Kasumi-1 (cell line): ENCODE measurements at places on chromosomes 2 and 18.

GRCh38 chr2:171469176-171469575, 35.1 kb downstream of the DCAF17 start:
- no peak for DNase-seq

- no peak for DNase-seq
Measured at GRCh38 chr18:45874491-45875184, 49.2 kb downstream of the SIGLEC15 start.

DNA sequence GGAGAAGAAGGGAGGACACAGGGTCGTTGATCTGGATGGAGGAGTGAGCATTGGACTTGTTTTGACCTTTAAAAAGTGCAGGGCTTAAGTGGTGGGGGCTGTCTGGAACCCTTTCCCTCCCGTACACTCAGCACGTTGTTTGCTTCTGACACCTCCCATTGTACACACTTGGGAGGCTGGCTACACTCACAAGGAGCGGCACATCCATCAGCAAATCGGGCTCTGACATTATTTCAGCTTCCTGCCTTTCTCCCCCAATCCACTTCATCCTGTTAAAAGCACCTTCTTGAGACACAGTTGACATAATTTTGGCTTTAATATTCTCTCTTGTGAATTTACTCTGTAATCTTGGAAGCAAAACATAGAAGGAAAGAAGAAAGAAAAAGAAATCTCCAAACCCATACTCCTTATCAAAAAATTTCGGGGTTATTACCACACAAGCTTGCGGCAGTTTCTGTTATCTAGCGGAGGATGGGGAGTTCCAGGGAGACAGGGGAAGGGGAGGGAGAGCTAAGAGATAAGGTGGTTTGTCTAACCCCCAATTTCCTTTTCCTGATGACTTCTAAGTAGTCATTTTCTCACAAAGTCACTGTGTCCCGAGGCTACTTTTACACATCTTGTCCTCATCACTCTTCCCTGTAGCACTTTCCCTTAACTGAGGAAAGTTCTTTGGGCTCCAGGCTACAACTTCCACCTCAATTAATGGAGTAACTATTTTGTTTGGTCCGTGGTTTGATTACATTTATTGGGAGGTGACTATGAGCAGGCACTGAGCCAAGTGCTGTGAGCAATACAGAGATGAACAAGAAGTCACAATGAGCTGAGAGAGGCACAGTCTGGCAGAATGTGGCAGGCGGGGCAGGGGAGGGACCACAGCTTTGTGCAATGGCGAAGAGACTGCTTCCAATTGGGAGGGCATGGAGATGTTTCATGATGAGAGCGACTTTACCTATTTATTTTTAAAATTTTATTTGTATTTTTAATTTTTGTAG, 240.1 kb upstream of the MEX3C start:
- DNase-seq = no peak

- DNase-seq = peak; percentile 94
Measured at GRCh38 chr2:42928692-42929545, 136.5 kb upstream of the HAAO start.

- DNase-seq = no peak
Measured at GRCh38 chr2:19505199-19506136, 147.0 kb upstream of the OSR1 start.

- DNase-seq = no peak
Measured at GRCh38 chr2:170369228-170369627, 191.3 kb downstream of the MYO3B start.

- no peak for DNase-seq
Measured at GRCh38 chr2:187091664-187092063, 242.7 kb upstream of the ZSWIM2 start.

DNA sequence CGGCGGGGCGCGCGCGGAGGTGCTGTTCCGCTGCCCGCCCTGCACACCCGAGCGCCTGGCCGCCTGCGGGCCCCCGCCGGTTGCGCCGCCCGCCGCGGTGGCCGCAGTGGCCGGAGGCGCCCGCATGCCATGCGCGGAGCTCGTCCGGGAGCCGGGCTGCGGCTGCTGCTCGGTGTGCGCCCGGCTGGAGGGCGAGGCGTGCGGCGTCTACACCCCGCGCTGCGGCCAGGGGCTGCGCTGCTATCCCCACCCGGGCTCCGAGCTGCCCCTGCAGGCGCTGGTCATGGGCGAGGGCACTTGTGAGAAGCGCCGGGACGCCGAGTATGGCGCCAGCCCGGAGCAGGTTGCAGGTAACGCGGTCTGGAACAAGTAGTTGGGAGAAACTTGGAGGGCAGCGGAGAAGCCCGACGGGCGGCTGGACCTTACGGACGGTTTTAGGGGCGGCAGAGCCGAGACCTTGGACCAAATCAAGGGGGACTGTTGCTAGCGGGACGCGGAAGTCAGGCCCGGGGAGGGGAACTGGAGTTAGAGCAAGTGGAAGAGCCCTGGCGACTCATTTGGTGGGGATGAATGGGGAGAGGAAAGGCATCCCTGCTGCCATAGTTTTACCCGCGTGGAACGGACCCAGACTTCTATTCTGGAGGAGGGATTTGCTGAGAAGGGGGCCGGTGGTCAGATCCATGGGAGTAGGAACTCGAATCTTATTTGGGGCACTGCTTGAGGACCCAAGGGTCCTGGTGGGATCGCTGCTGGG, 573 bp downstream of the IGFBP2 start:
- no peak for DNase-seq

GRCh38 chr2:230599853-230600252, 112.8 kb upstream of the CAB39 start:
- DNase-seq = no peak

- no peak for DNase-seq
Measured at GRCh38 chr18:45155526-45155925, 459.8 kb upstream of the SLC14A2 start.

DNA sequence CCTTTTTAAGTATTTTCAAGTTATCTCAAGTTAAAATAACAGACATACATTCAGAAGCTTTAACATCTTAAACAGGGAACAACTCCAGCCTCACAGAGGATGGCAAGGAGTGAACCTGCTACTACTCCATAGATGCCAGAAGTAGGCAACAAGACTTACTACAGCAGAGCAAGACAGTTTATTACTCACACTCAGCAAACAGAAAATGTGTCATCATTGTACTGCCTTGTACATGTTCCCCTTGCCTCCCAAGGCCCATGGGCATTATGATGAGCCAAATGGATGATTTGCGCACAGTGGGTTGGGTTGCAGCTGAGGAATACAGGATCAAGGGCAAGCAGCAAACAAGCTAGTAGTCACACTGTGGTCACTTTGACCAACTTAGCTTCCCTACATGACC, 80.6 kb upstream of the VRK2 start:
- DNase-seq = no peak

GRCh38 chr2:127485051-127485693, 41.1 kb downstream of the IWS1 start:
- peak; percentile 51 for DNase-seq

DNA sequence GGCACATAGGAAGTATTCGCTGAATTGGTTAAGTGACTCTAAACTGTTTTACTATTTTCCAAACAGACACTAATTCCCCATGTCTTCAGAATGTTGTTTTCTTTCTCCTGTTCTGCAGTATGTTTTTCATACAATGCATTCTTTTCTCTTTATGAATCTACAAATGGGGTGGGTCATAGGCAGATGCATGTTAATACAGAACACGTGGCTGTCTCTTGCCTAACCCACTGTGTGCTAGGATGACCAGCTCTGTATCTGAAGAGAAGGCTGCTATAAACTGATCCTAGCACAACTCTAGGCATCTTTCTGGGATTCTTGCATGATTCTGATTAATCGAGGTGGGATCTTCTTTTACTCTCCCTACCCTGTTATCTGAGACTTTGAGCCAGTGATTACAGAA, 826.0 kb downstream of the PLCL1 start:
- no peak for DNase-seq
